ENCODE measurements at places on chromosomes 6 and 20.

- DNase-seq = no peak
Observed at GRCh38 chr6:158039571-158040050, 57.9 kb downstream of the SYNJ2 start.

- no peak for DNase-seq
Observed at GRCh38 chr6:136611746-136612145, 61.5 kb upstream of the MAP7 start.

GRCh38 chr6:30752157-30752927 lies 8.0 kb upstream of the IER3 start:
- DNase-seq = no peak

DNA sequence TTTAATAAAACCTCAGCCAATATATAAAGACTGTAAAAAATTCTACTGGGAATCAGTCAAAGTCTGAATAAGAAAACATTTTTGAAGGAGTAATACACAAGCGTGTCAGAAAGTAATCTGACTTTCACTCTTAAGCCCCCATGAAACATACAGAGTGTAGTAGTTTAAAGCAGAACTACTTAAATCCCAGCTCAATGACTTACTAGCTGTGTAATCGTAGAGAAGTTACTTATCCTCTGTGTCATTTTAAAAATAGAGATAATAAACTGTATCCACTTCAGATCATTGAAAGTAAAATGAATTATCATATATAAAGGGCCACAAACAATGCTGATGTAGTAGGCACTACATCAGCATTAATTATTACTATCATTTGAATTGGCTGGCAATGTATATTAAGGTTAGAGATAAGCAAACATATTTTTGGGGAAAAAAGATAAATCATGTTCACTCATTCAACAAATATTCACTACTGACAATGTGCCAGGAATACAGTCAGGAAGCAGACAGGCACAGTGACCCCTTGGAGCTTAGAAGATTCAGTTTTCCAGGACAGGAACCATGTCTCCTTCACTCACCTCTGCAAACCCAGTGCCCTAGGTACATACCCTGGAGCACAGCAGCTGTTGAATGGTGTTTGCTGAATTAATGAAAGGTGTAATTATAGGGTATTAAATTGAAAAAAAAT lies 14.4 kb downstream of the REPS1 start:
- no peak for DNase-seq

Data from cortex of kidney (tissue), 1 donor.